ENCODE measurements at places on chromosomes 16 and 17. TPM values are rescaled to one million over a fixed set of nuclear protein-coding genes. Genes with fewer than 3 reads are reported as not detected.

ZNF785 gene
- 20.0 TPM for total RNA-seq

DNA sequence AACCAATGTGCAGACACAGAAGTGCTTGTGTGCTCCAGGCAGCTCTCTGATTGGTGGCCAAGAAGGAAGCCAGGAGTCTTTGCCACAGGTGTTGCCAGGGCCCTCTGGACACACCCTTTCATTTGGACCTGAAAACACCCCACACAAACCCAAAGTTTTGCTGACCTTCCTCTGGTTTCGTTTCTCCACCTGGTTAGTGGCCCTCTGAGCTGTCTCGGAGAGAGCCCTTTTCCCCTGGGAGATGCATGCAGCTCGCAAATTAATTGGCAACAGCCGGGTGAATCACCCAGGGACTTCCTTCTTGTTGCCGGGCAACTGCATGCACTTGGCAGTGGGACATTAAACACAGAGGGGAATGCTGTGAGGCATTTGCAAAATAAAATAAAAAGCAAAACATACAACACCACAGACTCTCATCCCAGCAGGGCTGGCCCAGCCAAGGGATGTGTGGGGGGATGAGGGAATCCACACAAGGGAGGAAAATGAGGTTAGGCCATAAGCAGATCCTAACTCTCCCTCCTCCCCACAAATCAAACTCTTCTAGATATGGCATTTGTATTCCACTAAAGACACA is 286.6 kb downstream of the SOX9 start:
- H3K4me1 ChIP-seq, result peaks cover 13% of the 10 kb centered on the region
- H3K4me3 ChIP-seq, result peak overlapping the region; percentile 12
- no peaks in the 10 kb centered on the region for H3K27me3 ChIP-seq

ABCC3 gene
- total RNA-seq, result 0.20 TPM

- H3K27ac ChIP-seq, result no peak overlapping the region
- H3K36me3 ChIP-seq, result peaks cover 67% of the 10 kb centered on the region
- H3K4me1 ChIP-seq, result no peaks in the 10 kb centered on the region
- H3K27me3 ChIP-seq, result no peaks in the 10 kb centered on the region
- no peak overlapping the region for H3K4me3 ChIP-seq
These were observed 411.0 kb downstream of the CPPED1 start for GRCh38 chr16:12392585-12393091.

- DNase-seq, result no peak
- no peak overlapping the region for H3K4me3 ChIP-seq
- no peak overlapping the region for H3K27ac ChIP-seq
- H3K4me1 ChIP-seq, result no peaks in the 10 kb centered on the region
- H3K27me3 ChIP-seq, result no peaks in the 10 kb centered on the region
These were observed 173.3 kb downstream of the PMP22 start for GRCh38 chr17:15091825-15092224.

GNAO1 gene
- 0.53 TPM for total RNA-seq

DNA sequence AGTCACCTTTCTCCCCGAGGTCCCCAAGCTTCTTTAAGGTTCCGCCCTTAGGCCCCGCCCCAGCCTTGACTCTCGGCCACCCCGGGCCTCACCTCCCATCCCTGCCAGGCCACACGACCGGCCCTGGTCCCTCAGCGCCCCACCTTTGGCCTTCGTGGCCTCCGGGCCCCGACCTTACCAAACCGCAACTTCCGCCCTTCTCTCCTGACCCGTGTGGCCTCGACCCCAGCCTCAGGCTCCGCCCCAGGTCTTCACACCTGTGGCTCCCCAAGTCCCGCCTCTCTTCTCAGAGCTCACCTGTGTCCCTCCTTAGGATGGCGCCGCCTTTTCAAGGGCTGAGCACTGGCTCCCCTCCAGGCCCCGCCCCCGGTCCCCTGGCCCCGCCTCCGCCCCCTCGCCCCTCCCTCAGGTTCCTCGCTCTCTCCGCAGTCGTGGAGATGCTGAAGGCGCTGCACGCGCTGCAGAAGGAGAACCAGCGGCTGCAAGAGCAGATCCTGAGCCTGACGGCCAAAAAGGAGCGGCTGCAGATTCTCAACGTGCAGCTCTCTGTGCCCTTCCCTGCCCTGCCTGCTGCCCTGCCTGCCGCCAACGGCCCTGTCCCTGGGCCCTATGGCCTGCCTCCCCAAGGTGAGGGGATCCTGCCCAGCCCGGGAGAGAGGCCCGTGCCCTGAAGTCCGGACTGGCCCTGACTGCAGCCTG is 10.0 kb upstream of the CISD3 start:
- peaks cover 20% of the 10 kb centered on the region for H3K4me1 ChIP-seq
- no peak for DNase-seq
- peaks cover 74% of the 10 kb centered on the region for H3K36me3 ChIP-seq
- H3K27me3 ChIP-seq, result no peaks in the 10 kb centered on the region

DNA sequence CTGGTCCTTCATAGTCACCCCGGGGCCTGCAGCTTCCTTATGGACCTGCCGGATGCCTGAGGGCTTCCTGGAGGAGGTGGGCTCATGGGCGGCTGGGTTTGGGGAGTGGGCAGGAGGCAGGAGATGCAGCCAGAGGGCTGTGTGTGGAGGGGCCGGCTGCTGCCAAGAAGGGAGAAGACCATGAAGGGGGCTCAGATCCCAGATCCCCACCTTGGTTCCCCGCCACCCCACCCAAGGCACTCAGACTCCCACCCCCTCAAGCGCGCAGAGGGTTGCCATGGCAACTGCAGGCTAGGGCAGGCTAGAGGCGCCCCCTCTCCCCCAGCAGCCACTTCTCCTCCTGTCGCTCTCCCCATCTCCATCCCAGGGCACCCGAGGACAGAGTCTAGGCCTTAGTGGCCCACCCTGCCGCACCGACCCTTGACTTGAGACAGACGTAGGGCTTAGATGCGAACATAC is 104.5 kb downstream of the CRLF3 start:
- no peak overlapping the region for H3K27ac ChIP-seq
- H3K4me3 ChIP-seq, result no peak overlapping the region
- DNase-seq, result no peak
- H3K4me1 ChIP-seq, result peaks cover 5% of the 10 kb centered on the region
- H3K36me3 ChIP-seq, result no peaks in the 10 kb centered on the region

FOXL1 gene
- total RNA-seq, result not detected

ITPRIPL2 gene
- total RNA-seq, result 8.3 TPM

DNA sequence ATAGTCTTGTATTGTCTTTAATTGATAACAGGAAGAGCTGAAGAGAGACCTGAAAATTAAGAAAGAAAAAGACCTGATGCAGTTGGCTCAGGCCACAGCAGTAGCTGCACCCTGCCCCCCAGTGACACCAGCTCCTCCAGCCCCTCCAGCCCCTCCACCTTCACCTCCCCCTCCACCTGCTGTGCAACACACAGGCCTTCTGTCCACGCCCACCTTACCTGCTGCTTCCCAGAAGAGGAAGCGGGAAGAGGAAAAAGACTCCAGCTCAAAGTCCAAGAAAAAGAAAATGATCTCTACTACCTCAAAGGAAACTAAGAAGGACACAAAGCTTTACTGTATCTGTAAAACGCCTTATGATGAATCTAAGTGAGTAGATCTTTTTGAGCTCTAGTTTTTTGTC is 36.8 kb downstream of the C17orf58 start:
- no peak overlapping the region for H3K27ac ChIP-seq
- peaks cover 62% of the 10 kb centered on the region for H3K36me3 ChIP-seq
- no peak overlapping the region for H3K4me3 ChIP-seq
- H3K27me3 ChIP-seq, result no peaks in the 10 kb centered on the region

- DNase-seq, result no peak
- H3K27me3 ChIP-seq, result no peaks in the 10 kb centered on the region
- no peak overlapping the region for H3K4me3 ChIP-seq
- no peak overlapping the region for H3K27ac ChIP-seq
These were observed 18.3 kb downstream of the CPNE7 start for GRCh38 chr16:89593841-89594240.

DNA sequence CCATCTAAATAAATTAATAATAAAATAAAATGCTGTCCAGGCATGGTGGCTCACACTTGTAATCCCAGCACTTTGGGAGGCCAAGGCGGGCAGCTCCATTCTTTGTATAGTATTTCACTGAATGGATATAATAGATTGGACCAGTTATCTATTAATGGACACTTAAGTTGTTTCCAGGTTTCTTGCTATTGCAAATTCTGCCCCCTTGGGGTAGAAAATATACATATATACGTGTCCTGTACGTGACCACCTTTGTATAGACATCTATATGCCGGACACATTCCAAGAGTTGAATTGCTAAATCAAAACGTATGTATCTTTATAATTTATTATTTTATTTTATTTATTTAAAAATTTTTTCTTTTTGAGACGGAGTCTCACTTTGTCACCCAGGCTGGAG is 3.9 kb upstream of the EXOC7 start:
- no peaks in the 10 kb centered on the region for H3K27me3 ChIP-seq
- DNase-seq, result no peak
- peaks cover 13% of the 10 kb centered on the region for H3K4me1 ChIP-seq
- peaks cover 9% of the 10 kb centered on the region for H3K36me3 ChIP-seq
- H3K4me3 ChIP-seq, result no peak overlapping the region

DNA sequence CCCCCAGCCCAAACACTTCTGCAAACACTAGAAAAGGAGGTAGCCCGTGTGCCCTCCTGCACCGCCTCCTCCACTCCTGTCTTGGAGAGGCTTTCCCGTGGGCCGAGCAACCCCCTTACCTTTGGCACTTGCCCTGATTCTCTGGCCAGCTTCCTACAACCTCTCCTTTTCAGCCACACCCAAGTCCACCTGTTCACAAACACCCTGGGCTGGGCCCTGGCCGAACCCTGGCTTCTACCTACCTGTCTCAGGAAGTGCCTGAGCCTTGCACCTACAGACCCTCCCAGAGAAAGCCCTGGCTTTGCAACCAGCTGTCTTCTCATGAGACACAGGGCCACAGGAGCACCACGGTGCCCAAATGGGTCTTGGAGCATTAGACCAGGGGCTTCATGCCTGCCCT is 2.0 kb upstream of the ANTKMT start:
- H3K36me3 ChIP-seq, result peaks cover 3% of the 10 kb centered on the region
- DNase-seq, result no peak
- H3K4me1 ChIP-seq, result peaks cover 20% of the 10 kb centered on the region
- H3K27ac ChIP-seq, result no peak overlapping the region
- H3K27me3 ChIP-seq, result peaks cover 3% of the 10 kb centered on the region

GRCh38 chr16:87369796-87370719 is 13.5 kb downstream of the FBXO31 start:
- no peaks in the 10 kb centered on the region for H3K27me3 ChIP-seq
- H3K4me1 ChIP-seq, result peaks cover 25% of the 10 kb centered on the region
- peaks cover 25% of the 10 kb centered on the region for H3K36me3 ChIP-seq
- H3K27ac ChIP-seq, result no peak overlapping the region
- no peak for DNase-seq

ABCC11 gene
- not detected for total RNA-seq

- H3K4me1 ChIP-seq, result no peaks in the 10 kb centered on the region
- H3K27me3 ChIP-seq, result no peaks in the 10 kb centered on the region
- no peak overlapping the region for H3K27ac ChIP-seq
These were observed 188.8 kb upstream of the CHMP6 start for GRCh38 chr17:80802626-80803450.

SMIM36 gene
- not detected for total RNA-seq

GRCh38 chr17:9329251-9329921 is 246.2 kb downstream of the STX8 start:
- no peaks in the 10 kb centered on the region for H3K4me1 ChIP-seq
- no peak overlapping the region for H3K4me3 ChIP-seq
- no peak for DNase-seq
- peaks cover 6% of the 10 kb centered on the region for H3K36me3 ChIP-seq
- no peaks in the 10 kb centered on the region for H3K27me3 ChIP-seq

DNA sequence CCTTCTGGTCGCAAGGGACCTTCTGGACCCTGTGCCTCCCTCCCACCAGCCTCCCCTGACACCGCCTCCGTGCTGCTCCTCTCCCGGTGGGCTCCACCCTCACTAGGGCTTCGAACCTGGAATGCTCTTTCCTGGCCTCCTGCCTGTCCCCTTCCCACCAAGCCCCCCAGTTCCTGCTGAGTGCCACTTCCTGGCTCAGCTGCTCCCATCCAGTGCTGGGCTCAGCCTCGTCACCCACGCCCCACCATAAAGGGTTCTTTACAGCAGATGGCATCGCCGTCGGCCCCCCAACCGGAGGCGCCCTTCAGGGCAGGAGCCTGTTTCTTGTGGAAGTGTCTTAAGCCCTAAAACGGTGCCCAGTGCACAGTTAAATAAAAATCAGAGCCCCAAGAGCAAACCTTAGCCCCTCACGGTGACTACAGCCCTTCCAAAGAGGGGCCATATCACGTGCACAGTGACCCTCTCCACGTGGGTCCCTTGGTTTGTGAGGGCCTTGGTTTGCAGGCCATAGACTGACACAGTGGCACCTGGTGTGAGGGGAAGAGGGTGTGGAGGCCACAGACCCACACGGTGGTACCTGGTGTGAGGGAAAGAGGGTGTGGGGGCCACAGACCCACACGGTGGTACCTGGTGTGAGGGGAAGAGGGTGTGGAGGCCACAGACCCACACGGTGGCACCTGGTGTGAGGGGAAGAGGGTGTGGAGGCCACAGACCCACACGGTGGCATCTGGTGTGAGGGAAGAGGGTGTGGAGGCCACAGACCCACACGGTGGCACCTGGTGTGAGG is 111.4 kb downstream of the METRNL start:
- H3K36me3 ChIP-seq, result no peaks in the 10 kb centered on the region
- H3K4me1 ChIP-seq, result peaks cover 5% of the 10 kb centered on the region
- no peak overlapping the region for H3K4me3 ChIP-seq
- no peak overlapping the region for H3K27ac ChIP-seq

GRCh38 chr17:50590946-50591737 is 30.6 kb downstream of the CACNA1G start:
- H3K4me3 ChIP-seq, result no peak overlapping the region
- H3K27me3 ChIP-seq, result peaks cover 4% of the 10 kb centered on the region
- no peak overlapping the region for H3K27ac ChIP-seq
- no peaks in the 10 kb centered on the region for H3K4me1 ChIP-seq

DNA sequence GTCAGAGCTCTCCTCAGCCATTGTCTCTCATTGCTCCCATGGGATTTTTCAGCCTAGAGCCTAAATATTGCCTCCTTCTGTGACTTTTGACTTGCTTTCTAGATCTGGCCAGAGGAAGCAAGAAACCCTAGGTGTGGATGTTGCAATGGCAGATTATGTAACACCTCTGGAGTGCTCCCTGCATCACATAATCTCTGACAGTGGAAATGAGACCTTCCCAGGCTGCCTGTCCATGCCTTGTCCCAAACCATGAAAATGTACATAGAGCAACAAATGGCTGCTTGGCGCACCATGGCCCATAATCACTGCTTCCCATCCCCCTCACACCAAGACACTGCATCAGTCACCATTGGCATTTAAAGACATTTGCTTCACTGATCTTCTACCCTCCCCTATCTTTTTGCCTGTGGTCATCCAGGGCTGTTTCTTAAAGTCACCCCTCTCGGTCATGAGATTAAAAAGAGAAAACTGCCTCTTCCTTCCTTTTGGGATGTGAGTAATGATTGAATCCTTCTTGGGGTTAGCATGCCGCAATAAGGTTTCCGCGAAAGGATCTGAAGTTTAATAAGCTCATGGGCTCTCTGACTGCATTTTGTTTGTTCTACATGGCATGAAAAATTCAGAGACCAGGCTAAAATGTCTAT is 34.2 kb upstream of the CCL2 start:
- H3K27ac ChIP-seq, result no peak overlapping the region
- H3K36me3 ChIP-seq, result no peaks in the 10 kb centered on the region

OTOP3 gene
- not detected for total RNA-seq

UBE2O gene
- total RNA-seq, result 40.3 TPM

- H3K4me1 ChIP-seq, result no peaks in the 10 kb centered on the region
- H3K27ac ChIP-seq, result no peak overlapping the region
- no peaks in the 10 kb centered on the region for H3K36me3 ChIP-seq
- no peak for DNase-seq
These were observed 188.1 kb upstream of the ZNF469 start for GRCh38 chr16:88194397-88195268.
